ENCODE measurements at places on chromosomes 5 and 9.
A peak's percentile ranks its signal among the peaks of the same experiment; 100 is the strongest.

DNA sequence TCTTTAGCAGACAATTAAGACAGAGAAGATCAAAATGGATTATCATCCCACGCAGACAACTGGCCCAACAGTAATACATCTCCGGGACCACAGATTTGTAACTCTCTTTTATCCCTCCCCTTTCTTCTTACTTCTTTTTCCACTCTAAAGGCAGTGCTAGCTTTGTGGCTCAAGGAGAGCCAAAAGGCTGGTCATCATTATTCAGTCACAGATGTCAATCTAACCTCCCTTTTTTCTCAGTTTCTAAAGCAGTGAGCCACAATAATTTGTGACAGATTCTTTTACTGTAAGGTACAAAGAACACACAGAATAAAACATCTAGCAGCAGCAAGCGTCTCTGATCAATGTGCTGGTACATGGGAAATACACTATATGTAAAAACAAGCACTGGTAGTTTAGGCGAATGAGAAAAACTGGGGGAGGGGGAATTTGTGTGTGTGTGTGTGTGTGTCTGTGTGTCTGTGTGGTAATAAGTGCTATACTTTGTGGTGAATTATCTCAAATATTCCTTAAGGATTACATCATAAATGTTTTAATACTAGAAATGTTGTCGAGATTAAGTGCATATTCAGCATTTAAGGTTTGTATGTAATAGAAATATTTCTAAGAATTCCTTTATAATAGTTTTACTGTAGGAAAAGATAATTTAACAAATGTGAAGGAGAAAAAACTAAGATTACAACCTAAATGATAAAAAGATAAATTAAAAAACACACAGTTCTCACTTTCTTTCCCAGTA is 140.2 kb downstream of the DENND1A start:
- no peak for DNase-seq

DNA sequence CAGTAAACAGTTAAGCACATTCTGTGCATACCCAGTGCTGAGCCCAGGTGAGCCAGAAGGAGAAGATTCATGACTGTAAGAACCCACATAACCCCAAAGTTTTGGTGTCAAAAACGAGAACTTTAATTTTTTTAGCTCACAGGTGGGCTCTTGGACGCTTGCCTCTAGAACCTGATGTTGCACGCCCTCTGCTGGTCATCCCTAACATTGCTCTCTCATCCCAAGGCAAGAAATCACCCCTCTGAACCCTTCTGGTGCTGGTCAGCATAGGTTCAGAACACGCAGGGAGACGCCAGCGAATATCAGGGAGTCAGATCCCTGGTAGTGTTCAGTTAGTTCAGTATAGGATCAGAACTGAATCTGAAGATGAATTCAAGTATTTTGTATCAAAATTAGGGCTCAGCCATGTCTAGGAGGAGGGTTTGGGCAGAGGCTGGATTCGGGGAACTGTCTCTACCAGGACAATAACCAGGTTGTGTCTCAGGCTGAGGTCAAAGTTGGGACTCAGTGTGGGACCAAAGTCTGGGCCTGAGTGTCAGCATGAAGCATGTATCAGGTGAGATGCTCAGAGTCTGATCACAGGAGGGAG is 4.1 kb upstream of the DNAJB5 start:
- peak; percentile 63 for DNase-seq

DNA sequence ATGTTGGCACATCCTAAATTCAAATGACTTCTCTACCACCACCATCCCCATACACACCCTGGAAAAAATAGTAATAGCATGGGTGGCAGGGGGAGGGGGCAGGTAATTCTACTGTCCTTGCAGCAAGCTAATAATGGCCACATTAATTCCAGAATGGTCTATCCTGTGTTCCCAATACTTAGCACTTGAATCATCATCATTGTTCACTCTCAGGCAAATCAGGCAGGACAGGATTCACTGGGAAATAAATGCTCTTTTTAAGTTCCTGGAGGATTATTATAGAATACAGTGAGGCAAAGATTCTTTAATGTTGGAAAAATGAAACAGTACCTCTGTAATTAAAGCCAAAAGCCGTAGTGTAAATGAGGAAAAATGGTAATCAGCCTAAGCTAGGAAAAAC is 254.5 kb downstream of the ARRDC3 start:
- no peak for DNase-seq

DNA sequence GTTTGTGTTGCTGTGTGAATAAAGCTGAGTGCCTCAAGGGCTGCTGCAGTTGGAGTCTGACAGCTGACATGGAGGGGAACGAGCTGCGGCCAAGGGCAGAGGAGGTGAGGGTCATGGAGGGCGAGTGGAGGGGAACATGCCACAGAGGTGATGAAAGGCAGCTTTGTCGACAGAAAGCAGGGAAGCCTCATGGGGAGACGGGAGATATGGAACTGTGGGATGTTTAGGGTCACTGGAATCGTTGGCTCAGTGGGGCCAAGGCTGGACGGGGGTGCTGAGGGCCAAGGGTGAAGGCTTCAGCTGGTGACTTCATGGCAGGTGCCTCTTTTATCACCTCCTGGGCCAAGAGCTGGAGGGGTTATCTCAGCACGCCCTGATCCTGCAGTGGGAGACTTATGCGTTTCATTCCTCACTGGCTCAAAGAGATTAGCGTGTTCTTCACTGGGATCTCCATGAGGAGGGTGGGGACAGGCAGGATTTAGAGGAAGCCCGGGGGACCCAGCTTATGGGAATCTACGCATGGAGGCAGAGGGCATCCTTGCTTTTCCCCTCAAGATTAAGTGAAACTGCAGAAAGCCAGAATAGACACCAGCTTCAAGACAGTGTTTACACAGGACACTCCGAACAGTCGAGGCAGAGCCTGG is 42.2 kb downstream of the FAM240B start:
- no peak for DNase-seq

- DNase-seq, result no peak
Observed at GRCh38 chr5:102654559-102655349, 100.4 kb upstream of the PAM start.

GRCh38 chr5:176994460-176995121 is 12.0 kb downstream of the UIMC1 start:
- no peak for DNase-seq
